ENCODE measurements at places on chromosomes 1 and 21.

GRCh38 chr1:62356257-62356835, 37.1 kb upstream of the KANK4 start:
- DNase-seq = peak; percentile 85

GRCh38 chr21:45994759-45995685, 13.5 kb downstream of the COL6A1 start:
- no peak for DNase-seq

DNA sequence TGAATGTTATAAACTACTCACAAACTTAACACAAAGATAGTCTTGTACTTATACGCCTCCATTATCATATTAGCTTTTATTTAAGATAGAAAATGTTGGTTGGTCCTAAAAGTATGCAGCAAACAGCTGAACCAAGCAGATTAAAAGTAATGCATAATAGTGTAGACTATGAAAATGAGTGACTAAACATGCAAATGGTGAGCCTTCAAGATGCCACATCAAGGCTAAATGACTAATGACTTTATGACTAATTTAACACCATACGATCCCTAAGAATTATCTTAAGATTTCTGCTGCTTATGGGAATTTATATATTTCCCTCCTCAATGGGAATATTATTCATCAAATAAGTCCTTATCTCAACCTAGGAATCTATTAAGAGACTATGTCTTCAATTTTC, 4.6 kb downstream of the GPATCH2 start:
- DNase-seq = no peak

- peak; percentile 43 for DNase-seq
These were observed 642 bp upstream of the ST3GAL3 start for GRCh38 chr1:43706598-43707189.

- DNase-seq = no peak
These were observed 106.8 kb downstream of the ATP5PO start for GRCh38 chr21:33808715-33809367.

DNA sequence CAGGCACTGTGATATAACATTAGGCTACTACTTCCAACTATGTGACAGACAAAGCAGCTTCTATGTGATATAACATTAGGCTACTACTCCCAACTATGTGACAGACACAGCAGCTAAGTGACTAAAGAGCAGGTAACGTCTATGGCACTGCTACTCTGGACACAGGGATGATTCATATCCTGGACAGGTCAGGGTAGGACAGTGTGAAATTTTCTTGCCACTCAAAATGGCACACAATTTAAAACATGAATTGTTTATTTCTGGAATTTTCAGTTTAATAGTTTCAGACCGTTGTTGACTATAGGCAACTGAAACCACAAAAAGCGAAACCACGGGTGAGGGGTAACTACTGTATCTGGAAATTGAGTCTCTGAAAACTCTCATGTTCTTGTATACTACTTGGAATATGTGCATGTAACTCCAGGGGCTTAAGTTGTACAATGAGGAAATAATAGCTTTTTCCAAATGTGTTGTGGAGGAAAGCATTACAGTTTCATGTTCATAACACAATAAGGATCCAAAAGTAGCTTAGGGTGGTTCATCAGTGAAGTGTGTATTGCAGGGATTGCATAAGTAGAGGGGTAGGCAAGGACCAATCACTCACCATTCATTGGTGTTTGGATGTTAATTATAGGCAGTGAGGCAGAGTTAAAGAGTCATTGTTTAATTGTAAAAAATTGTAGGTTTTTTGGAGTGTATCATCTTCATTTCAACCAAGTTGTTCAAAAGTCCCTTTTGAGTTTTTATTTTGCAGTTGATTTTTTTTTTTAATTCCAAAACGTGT, 5.3 kb downstream of the DTL start:
- no peak for DNase-seq

DNA sequence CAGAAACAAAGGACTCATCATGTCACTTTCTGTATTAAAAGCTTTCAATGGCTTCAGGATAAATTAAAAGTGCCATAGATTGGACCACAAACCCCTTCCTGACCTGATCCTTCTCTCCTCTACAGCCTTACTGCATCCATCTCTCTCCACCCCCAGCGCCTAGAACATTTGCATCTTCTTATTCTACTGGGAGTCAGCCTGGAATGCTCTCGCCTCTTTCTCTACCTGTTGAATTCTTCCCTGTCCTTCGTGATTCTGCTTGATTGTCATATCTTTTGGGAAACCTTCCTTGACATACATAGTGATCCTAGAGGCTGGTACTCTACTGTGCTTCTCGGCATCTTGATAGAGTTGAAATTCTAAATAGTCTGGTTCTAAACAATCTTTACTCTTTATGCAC, 332.0 kb upstream of the PBX1 start:
- DNase-seq = no peak

DNA sequence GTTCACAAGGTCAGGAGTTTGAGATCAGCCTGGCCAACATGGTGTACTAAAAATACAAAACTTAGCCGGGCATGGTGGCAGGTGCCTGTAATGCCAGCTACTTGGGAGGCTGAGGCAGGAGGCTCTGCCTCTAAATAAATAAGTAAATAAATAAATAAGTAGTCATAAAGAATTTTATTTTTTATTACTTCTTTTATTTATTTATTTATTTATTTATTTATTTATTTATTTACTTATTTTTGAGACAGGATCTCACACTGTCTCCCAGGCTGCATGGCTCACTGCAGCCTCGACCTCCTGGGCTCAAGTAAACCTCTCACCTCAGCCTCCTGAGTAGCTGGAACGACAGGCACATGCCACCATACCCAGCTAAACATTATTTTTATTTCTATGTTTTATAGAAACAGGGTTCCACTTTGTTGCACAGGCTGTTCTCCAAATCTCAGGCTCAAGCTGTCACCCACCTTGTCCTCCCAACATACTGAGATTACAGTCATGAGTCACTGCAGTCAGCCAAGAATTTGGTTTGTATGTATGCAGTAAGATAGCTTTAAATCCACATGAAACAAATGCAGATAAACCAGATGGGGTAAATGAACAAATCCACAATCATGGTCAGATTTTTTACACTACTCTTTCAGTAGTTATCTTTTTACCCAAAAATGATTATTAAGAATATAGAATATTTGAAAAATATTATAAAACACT, 523.3 kb upstream of the RGS18 start:
- DNase-seq = no peak

GRCh38 chr1:3188150-3188971, 119.4 kb downstream of the PRDM16 start:
- DNase-seq = no peak

GRCh38 chr1:185578293-185578692, 155.9 kb upstream of the HMCN1 start:
- DNase-seq = no peak

DNA sequence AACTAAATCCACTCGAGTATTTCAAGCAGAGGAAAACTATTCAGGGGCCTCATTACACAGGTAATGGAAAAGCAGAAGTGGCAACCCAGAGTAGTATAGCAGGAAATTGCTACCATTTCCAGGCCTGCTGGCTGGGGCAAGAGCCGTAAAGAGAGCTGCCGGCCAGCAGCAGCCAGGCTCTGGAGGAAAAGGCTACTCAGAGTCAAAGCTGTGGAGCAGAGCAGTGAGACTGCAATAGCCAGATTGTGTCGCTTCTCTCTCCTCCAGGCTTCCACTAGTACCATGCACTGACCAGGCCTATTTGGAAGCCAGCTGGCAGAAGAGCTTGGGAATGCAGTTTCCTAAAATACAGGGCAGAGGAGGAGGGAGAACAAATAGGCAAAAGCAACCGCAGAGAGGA, 155.5 kb downstream of the OMA1 start:
- no peak for DNase-seq

DNA sequence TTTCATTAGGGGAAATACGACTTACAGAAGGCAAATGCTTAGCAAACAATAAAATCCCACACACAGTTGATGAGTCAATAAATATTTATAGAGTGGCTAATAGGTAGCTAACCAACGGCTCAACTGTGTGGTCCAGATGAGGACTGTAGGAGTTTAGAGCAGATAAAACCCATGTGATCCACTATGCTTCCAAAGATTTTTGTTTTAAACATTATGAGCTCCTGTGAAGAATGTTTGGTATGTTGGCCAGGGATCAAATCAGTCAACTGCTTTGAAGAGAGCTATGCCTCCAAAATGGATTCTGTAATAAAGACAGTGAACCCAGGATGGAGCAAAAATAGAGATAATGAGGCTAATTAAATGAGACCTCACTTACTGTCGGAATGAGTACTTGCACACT, 72.3 kb upstream of the COL11A1 start:
- peak; percentile 13 for DNase-seq

DNA sequence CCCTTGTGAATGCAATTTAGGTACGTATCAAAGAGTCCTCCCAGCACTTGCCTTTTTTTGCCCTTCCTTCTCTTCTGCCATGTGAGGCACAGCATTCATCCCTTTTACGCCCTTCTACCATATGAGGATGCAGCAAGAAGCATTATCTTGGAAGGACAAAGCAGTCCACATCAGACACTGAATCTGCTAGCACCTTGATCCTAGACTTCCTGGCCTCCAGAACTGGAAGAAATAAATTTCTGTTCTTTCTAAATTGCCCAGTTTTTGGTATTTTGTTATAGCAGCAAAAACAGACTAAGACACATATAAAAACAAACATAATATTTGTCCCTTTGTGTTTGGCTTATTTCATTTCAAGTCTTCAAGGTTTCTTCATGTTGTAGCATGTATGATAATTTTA, 20.1 kb downstream of the EPS15 start:
- no peak for DNase-seq

DNA sequence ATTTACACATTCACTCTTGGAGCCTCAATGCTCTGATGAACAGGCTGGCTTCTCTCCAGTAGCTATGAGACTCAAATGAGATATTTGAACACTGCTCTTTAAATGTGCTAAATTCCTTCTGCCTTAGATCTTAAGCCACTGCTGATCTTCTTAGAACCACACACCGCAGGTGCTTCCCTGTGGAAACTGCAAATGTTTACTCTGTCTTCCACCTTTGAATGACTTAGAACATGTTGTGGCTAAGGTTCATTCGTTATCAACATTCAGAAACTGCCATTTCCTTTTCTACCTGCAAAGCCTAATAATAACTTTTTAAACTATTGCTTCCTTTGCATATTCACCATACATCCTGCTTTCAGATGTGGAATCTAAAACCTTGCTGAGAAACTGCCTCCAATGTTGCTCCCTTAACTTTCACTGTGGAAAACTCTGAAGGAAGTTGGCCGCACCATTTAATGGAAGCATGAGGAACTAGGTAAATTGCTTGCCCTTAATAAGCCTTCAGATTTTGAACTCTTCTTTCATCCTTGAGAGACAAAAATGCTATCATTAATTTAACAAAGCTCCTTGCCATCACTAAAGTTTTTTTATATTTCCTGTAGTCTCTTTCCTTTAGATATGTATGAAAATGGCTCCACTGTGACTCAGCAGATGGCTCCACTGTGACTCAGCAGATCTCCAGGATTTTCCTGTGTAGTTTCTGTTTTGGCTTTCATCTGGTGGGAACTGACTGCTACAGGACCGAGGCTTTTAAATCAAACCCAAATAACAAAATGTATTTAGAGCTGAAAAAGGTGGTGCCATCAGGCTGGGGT, 143.8 kb downstream of the TNFSF18 start:
- no peak for DNase-seq

DNA sequence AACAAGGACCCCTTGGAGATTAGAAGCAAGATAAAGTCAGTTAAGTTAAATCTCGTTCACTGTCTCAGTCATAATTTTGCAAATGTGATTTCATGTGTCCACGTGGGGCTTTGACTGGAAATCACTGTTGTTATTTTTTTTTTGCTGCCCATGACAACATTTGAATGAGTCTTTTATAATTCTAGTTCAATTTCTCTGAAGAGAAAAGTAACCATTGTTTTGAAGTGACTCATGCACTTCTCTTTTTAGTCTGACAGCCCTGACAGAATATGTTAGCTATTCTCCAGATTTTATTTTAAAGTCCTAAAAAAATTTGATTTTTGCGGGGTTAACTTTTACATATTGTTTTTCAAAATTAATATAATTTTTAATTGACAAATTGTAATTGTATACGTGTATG, 30.7 kb upstream of the NLRP3 start:
- no peak for DNase-seq

DNA sequence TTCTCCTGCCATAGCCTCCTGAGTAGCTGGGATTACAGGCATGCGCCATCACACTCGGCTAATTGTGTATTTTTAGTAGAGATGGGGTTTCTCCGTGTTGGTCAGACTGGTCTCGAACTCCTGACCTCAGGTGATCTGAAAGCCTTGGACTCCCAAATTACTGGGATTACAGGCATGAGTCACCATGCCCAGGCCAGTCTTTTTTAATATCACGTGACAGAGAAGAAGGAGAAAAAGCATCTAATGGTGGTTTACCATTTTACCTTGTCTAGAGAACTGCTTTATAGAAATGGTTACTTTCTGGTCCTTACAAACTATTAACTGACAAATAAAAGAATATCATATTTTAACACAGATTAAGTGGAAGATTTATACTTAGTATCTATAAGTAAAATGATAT, 168.0 kb downstream of the PTPRC start:
- DNase-seq = no peak

DNA sequence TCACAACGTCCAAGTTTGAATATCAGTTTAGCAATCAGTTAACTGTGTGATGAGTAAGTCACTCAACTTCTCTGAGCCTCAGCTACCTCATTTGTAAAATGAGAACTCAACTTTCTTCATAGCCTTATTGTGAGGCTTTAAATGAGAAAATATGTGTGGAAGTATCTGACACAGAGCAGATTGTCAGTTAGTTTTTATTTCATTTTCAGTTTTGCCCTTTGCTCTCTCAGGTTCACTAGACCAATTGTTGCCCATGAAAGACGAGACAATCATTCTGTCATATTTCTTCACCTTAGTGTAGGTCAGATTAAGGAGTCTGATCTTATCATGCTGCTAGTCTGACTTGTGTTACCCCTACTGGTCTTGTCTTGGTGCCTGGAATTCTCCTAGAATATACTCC, 232.8 kb upstream of the PTBP2 start:
- DNase-seq = no peak

DNA sequence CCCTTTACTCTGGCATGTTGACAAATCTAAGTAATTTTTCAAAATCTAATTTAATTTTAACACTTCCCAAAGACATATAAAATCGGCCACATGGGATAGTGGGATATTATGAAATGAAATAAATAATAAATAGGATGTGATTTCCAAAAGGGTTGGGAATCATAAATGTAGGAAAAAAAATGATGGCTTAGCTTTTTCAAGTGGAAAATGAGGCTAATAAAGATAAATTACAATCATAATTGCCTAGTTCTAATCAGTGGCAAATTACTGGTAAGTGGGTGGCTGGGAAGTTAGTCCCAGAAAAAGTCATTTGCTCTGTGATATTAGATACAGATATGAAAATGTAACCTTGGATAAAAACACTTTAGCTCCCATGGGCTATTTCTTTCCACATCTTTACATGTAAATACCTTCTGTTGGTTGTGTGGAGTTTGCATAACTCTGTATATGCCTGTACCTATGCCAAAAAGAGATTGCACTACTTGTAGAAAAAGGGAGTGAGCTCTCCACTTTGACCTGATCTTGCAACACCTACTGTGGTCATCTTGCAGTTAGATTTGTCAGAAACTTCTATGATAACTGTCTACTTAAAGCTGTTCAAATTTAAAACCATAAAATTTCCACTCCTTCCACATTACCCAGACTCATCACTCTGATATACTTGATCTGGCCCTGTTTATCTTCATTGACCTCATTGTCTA, 284.6 kb upstream of the KAZN start:
- no peak for DNase-seq

Data from GM03348 (cell line).